ENCODE measurements at places on chromosomes 12 and 14. TPM values are rescaled to one million over a fixed set of nuclear protein-coding genes. Genes with fewer than 3 reads are reported as not detected.
A peak's percentile ranks its signal among the peaks of the same experiment; 100 is the strongest.

The TAS2R42 gene
- not detected for total RNA-seq

DNA sequence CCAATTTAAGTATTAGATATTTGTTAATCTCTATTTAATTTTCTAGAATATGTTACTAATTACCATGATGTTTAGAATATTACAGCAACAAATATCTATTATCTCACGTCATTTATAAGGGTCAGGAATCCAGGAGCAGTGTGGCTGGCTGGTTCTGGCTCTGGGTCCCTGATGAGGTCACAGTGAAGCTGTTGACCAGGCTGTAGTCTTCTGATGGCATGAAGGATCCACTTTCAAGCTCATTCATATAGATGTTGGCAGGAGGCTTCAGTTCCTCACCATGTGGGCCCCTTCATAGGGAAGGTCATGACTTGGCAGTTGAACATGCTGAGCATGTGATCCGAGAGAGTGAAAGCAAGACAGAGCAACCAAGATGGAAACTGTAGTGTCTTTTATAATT, 375.6 kb downstream of the ATP23 start:
- no peak for DNase-seq

The LRCOL1 gene
- total RNA-seq: 2.3 TPM

The MAP3K9 gene
- 9.4 TPM for total RNA-seq

The HEBP1 gene
- 72.7 TPM for total RNA-seq

The TAC3 gene
- total RNA-seq: not detected

- DNase-seq: no peak
These were observed 71.0 kb downstream of the LIN52 start for GRCh38 chr14:74155749-74156148.

DNA sequence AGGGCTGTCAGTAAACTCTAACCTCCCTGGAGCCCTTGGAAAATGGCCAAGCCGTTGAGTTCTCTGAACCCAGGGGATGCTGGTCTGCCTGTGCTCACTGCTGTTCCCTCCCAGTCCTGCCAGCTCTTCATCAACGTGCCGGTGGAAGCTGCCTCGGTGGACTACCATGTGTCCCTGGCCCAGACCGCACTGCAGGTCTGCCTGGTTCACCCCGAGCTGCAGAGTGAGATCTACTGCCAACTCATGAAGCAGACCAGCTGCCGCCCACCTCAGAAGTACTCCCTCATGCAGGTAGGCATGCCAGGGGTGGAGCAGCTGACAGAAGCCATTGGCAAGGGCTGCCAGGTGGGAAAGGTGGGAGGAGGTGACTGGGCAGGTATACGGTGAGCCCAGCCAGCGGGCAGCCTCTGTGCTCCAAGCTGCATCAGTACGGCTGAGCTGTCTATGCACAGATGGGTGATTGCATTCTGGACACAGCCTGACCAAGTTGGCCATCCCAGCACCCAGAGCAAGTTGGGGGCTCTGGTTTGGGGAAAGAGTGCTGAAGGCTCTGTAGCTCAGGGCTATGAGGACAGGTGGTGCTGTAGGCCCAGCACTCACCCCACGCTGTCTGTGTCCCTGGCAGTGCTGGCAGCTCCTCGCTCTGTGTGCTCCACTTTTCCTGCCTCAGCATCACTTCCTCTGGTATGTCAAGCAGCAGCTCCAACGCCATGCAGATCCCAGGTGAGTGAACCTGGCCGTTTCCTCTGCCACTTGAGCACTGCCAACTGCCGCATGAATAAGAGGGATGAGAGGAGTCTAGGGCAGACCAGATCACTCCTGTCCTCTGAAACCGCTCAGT, 21.9 kb downstream of the PIGH start:
- peak; percentile 43 for DNase-seq

The TDRD9 gene
- 8.5 TPM for total RNA-seq

- DNase-seq: no peak
These were observed 89.1 kb downstream of the MIA2 start for GRCh38 chr14:39322807-39323206.

DNA sequence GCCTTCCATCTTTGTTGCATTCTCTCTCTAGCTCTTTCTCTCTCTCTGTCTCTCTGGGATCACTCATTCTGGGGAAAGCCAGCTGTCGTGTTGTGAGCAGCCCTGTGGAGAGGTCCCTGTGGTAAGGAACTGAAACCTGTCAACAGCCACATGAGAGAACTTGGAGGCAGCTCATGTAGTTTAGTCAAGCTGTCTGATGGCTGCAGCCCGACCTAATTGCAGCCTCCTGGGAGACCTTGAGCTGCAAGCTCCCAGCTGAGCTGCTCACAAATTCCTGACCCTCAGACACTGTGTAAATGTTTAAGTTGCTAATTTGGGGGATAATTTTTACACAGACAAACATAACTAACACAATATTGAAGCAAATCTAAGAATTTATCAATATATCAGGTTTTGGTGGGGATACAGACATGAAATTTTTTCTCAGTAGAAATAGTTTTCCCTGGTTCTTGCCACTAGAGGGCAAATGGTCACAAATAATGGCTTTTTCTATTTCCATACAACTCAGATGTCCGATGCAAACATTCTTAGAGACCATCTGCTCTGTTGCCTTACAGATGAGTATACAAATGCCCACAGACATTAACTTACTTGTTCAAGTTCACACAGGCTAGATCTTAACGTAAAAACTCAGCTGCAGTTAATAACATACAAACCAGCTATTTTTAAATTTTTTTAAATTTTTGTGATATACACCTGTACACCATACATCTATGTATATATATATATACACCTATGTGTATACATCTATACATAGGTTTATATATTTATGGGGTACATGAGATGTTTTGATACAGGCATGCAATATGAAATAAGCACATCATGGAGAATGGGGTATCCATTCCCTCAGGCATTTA, 15.5 kb upstream of the KRR1 start:
- DNase-seq: no peak

- DNase-seq: no peak
These were observed 26.9 kb downstream of the BATF start for GRCh38 chr14:75549169-75549568.

The WNT1 gene
- not detected for total RNA-seq

GRCh38 chr14:94038510-94038909, 12.4 kb downstream of the OTUB2 start:
- DNase-seq: no peak

DNA sequence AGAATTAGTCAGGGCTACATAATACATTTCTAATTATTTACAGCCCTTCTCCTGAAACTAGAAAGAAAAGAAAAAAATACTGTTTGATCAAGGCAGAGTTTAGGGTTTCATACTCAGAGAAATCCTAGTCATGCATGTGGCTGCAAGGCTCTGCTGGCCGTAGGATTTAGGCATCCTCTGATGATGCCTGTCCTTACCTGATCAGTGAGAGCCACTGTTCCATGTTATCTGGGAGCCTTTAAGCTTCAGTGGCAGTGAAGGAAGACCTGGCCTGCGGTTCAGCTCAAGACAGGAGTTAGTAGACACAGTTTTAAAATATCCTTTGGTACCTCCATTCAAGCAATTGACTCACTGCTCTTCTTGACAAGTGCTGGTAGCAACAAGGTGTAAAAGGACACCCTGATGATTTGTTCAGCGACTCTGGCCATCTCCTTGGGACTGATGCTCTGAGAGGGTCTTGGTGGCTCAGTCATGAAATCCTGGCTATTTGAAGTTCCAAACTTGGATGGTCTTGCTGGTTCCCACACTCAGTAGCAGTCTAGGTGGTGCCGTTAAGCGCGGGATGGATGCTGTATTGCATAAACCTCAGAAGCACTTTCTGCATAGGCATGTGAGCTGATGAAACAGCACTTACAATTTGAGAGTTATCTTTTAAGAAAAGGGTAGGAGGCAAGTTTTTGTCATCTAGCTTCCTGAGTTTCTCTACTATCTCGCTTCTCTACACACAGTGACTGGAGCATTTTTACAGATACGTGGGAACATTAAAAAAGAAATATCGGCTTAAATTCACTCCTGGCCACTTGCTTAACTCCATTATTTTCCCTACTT, 162.0 kb downstream of the SAMD4A start:
- no peak for DNase-seq

The GPRC5D gene
- not detected for total RNA-seq

DNA sequence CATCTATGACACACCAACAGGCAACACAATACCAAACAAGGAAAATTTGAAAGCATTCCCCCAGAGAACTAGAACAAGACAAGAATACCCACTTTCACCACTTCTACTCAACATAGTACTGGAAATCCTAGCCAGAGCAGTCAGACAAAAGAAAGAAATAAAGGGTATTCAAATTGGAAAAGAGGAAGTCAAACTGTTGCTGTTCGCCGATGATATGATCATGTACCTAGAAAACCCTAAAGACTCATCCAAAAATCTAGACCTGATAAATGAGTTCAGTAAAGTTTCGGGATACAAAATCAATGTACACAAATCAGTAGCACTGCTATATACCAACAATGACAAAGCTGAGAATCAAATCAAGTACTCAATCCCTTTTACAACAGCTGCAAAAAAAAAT, 8.1 kb upstream of the ATL1 start:
- DNase-seq: no peak

- peak; percentile 90 for DNase-seq
These were observed 775 bp downstream of the GABARAPL1 start for GRCh38 chr12:10213168-10214135.

- no peak for DNase-seq
These were observed 44.5 kb downstream of the SLC38A1 start for GRCh38 chr12:46224386-46224785.

DNA sequence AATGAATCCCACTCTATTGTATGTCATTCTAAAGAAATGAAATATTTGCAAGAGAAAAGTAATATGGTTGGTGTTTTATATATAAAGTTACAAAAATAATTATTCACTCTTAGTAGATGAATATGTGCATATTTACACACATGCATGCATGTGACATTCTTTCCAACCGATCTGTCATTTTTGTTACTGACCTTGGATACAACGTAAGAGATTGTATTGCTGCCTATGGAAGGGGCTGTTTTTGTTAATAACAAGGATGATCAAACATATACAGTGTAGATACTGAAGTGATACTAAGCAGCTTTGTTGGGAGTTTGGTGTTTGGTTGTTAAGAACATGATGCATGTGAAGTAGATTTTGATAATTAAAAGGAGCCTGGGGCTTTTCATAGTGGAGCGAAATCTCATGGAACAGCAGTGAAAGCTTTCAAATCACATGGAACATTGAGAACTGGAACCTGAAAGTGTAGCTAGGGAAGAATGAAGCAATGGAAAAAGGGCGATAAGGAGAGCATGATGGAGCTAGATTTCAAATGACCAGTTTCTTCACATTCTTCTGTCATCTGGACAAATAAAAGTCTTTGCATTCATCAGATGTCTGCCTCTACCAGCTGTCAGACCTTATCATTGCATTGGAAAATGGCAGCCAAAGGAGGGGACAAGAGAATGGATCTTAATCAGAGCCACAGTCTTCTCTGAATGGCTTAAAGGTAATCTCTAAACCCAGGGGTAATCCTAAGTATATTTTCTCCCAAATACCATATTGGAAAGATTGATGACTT, 10.0 kb downstream of the BORCS5 start:
- no peak for DNase-seq

The DHRS2 gene
- 1.2 TPM for total RNA-seq

The SLC5A8 gene
- 1.3 TPM for total RNA-seq

DNA sequence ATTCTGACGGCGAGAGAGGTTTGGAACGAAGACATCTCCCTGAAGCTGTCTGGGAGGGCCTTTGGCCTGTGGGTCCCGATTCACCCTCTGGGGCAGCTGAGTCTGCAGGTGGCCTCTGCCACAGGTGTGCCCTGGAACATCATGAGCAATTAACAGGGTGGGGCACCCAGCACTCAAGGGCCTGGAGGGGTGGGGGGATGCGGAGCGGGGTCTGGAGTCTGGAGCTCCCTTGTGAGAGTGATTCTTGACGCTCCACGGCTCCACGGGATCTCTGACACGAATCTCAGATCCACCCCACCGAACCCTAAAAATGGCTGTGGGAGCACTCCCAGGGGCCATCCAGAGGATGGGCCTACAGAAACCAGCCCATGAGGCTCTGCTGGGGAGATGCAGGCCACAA, 8.3 kb downstream of the ITPK1 start:
- DNase-seq: no peak

DNA sequence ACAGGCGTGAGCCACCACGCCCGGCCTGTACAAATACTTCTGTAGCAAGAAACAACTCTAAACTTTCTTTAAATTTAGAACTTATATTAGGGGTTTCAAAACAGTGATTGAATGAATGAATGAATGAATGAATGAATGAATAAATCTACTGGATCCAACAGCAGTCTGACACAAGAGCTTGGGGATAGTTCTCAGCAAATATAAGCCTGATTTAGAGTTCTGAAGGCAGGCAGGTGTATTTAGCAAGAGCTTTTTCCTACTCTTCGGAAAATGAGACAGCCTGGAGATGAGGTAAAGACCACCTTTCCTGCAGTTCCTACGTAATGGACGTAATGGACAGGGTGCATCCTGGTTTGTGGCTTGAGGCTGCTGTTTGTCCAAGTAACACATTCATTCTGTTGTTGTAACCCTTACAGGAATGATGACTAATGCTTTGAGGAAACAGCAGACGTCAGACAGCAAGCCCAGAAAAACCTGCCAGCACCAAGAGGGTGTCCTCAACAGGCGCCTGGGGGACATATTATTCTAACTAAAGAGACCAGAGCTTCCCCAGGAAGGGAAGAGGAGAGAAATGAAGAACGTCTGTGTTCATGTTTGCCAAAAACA, 277.4 kb upstream of the SOX5 start:
- DNase-seq: no peak

DNA sequence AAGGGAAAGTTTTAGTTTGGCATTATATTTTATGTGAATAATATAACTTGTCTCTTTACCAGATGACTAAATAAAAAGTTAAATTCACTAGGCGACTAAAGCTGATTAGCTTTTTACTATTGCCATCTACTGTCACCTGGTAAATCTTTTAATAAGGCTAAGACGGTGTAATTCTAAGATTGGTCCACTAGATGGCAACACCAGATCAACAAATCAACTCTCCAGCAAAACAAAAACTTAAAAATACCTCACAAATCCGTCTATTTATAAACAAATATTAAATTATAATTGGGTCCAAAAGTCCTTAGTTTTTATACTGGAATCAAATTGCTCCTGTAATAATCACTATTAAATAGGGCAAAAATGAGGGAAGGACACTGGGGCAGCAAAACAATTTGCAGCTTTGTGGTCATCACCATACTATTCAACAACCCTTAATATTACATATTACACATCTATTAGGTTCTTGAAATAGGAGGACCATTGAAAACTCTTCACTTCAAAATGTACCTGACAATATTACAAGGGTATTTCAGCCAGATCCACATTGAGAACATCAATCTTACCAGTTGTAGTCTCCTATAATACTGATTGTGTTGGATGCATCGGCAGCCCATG, 47.9 kb downstream of the GALC start:
- no peak for DNase-seq

DNA sequence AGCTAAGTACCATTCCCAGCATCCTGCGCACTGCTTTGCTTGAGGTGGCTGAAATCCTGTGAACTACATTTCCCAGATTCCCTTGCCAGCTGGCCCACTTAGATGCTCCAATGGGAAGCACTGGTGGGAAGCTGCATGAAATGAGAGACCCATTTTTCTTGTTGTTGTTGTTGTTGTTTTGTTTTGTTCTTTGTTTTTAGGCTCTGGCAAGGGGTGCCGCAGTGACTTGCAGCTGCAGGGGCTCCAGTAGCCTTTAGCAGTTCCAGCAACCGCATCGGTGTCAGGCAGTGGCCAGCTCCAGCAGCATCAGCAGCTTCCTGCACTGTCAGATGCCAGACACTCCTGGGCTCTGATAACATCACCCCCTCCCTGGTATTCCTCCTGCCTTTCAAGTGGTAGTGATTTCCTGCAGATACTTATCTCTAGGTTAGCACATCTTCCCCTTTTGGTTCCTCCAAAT, 8.8 kb upstream of the EGLN3 start:
- no peak for DNase-seq

The CEP170B gene
- 24.7 TPM for total RNA-seq

The PNN gene
- 42.9 TPM for total RNA-seq

- peak; percentile 79 for DNase-seq
These were observed 21.6 kb downstream of the SPATS2 start for GRCh38 chr12:49388682-49389386.
